T follicular helper cell (primary cell): ENCODE measurements at places on chromosomes 7 and 10.

- no peak for DNase-seq
Measured at GRCh38 chr10:24385776-24386175, 176.8 kb downstream of the KIAA1217 start.

- peak; percentile 15 for DNase-seq
Measured at GRCh38 chr7:2019711-2020511, 212.8 kb downstream of the MAD1L1 start.

DNA sequence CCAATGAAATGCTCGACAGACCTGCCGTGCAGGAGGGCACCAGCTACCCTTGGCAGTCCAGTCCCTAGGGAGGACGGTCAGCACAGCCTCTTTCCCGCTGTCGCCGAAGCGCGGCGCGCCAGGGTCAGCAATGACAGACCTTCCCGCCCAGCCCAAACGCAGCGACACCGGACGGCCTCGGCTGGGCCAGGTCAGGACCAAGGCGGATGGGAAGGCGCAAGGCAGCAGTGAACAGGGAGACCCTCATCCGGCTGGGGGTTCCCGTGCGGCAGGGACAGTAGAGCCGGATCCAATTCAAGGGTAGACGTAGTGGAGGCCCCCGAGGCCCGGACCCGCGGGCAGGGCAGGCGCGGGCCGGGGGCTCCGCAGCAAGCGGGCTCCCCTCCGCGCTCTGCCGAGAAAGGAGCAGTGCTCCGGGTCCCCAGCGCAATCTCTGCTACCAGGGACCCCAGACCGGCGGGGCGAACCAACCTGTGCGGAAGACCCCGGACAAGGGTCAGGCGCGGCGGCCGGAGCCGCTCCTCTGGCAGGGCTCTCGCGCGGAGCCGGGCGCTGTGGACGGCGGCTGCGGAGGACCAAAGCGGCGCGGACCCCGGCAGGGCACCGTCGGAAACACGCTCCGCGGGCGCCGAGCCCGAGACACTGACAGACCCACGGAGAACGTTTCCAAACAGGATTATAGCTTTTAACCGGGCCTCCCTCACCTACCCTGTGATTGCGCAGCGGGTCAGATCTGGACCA lies at the start of gene SEC31B:
TSS of gene SEC31B (minus strand) at position 551 of the 741 bp plus-strand sequence. CDS start 2,909 bp downstream, outside the sequence.
- DNase-seq: no peak

GRCh38 chr7:19533266-19533665 lies 175.6 kb downstream of the POLR1F start:
- DNase-seq: no peak

- no peak for DNase-seq
Measured at GRCh38 chr10:122864194-122864592, 15.2 kb downstream of the FAM24B start.
